ENCODE measurements at places on chromosomes 1 and 21.

DNA sequence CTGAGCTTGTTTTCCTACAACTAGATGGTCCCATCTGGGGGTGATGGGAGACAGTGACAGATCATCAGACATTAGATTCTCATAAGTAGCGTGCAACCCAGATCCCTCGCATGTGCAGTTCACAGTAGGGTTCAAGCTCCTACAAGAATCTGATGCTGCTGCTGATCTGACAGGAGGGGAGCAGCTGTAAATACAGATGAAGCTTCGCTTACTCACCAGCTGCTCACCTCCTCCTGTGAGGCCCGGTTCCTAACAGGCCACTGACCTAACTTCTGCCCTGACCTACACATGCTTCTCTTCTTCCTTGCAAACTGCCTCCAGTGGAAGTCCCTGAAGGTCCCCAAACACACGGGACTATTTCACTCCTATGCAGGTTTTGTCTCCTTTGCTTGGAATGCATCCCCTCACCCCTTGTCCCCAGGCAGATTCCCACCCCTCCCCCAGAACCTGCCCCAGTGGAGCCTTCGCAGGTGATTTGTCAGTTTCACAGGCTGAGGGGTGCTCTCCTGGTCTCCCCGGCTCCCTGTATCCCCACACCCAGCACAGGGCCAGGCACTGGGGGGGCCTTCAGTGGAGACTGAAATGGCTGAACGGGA is 5.7 kb upstream of the ZBTB48 start:
- no peak for DNase-seq

GRCh38 chr1:66476774-66477173 is 57.2 kb upstream of the SGIP1 start:
- no peak for DNase-seq

GRCh38 chr1:38953433-38953860 is 11.8 kb upstream of the RHBDL2 start:
- DNase-seq, result no peak

- no peak for DNase-seq
These were observed 544 bp downstream of the PPM1J start for GRCh38 chr1:112714313-112715263.

DNA sequence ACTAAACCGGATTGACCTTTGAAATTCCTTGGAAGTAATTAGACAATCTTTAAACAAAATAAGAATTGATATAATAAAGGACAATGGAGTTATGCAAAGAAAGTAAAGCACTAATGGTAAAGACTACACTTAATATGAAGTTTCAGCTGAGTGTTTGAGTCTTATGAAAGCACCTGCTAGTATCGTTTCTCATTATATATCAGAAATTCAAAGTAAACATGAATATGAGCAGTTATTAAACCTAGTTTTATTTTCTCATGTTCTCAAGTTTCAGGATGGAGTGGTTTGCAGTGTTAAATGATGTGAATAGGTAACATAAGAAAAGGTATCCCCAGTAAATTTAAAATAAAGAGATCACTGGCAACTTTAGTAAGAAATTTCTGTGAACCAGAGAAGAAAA is 188.6 kb downstream of the ZP4 start:
- no peak for DNase-seq

- DNase-seq, result no peak
These were observed 23.4 kb upstream of the EPHB2 start for GRCh38 chr1:22687191-22687590.

GRCh38 chr1:54221113-54221834 is 21.3 kb downstream of the MRPL37 start:
- DNase-seq, result no peak

- DNase-seq, result no peak
These were observed 16.7 kb downstream of the COL6A1 start for GRCh38 chr21:45998276-45998701.

Measured in stimulated activated CD4-positive, alpha-beta T cell treated with anti-CD3 and anti-CD28 coated beads, Interleukin-2, amount 100 ng/mL, for 48 hours (primary cell).